Thoracic aorta (tissue), 2 donors: ENCODE measurements at places on chromosomes 2 and 18. TPM values are rescaled to one million over a fixed set of nuclear protein-coding genes. Genes with fewer than 3 reads are reported as not detected.

DNA sequence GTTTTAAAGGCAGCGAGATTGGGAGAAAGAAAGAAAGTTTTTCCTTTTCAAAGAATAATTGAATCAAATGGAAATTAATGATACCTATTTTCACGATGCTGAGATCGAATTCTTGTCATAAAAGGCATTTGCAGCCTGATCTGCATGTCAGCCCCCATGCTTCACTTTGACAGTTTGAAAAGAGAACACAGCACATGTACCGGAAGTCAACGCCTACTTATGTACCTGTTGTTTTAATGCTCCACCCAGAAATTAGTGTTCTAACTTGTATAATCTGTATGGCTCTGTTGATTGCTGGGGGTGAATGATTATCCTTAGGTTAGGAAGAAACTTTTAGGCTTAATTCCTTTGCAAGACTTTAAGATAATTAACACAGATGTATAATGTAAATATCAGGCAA, 31.0 kb downstream of the EEF1B2 start:
- DNase-seq = no peak

Gene SERPINB12
- not detected for total RNA-seq

DNA sequence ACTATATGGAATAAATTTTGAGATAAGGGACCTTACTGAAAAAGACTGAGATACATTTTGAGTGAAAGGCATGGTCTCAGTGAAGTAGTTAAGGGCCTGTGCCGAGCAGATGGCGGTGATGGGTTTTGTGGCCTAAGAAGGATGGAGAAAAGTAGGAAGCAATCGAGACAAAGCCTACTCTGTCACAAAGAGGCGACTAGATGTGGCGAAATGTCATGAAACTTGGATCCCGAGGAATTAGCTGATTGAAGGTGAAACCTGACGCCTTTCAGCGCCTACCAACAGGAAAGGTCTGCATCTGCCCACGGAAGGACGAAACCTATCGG, 558 bp upstream of the CEP192 start:
- no peak for DNase-seq

Gene CLEC4F
- 0.54 TPM for total RNA-seq

Gene NAPG
- 47.8 TPM for total RNA-seq

DNA sequence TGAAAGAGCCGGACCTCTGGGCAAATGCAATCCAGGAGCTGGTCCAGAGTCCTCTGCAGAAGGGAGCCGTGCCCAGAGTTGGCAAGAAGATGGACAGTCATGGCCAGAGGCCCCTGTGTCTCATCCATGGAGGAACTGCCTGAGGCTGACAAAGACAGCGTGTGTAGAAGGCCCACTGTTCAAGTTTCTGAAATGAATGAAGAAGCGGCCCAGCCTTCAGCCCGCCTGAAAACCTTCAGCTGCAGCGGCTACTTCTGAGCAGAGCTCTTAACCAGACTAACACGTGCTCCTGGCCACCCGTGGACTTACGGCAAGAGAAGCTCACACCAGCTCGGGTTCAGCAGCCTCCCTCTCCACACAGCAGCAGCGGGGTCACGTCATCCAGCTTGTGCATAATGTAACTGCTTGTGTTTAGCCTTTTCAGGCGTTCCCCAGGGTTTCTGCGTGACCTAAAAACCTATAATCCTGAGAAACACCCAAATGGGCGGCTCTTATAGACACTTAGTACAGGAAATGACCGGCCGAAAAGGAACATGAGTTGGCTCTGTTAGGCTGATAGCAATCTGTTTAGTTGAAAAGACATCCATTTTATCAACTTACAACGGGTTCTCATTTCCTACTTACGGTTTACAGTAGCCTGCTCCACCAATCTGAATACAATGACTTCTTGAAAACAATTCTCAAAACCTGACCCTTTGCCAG, at the start of gene FAM124B:
FAM124B (minus strand) TSS at position 467 of the 702 bp plus-strand sequence; CDS start at position 128, 339 bp downstream.
- DNase-seq = peak; percentile 13

Gene MC5R
- not detected for total RNA-seq

- DNase-seq = no peak
Measured at GRCh38 chr2:54899576-54900200, 150.6 kb downstream of the RTN4 start.
